Stimulated activated naive CD8-positive, alpha-beta T cell treated with anti-CD3 and anti-CD28 coated beads, Interleukin-15, amount 100 ng/mL, for 72 hours (primary cell): ENCODE measurements at places on chromosomes 3 and 15.

DNA sequence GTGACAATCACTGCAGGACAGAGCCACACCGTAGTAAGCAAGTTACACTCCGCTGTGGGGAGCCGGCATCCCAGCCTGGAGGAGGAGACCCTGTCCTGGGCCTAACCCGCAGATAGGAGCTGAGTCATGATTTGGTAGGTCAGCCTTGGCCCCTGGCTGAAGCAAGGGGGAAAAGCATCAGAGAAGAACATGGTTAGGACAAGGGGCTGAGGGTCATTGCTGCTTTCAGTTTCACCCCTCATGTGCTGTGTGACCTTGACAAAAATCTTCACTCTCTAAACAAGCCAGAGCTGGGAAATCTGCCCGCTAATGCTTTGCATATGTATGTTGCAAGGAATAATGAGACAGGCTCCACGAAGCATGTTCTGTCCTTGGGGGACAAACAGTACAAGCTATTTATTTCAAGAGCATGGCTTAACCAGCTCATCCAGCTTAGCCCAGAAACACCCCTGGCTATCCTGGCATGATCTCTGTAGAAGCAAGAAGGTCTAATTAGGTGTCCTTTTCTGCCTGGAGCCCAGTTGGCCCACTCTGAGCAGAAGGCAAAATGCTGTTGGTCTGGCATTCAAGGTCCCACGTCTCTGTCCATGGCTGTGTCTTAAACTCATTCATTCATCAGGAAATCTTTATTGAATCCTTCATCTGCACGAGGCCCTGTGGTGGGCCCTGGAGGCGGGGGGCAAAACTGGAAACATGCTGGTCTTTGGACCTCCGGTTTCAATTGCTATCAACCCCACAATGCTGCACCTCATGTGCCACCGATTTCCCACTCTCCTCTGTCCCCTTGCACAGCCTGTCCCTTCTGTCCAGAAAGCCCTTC is 221.3 kb upstream of the LYSMD4 start:
- DNase-seq, result no peak

DNA sequence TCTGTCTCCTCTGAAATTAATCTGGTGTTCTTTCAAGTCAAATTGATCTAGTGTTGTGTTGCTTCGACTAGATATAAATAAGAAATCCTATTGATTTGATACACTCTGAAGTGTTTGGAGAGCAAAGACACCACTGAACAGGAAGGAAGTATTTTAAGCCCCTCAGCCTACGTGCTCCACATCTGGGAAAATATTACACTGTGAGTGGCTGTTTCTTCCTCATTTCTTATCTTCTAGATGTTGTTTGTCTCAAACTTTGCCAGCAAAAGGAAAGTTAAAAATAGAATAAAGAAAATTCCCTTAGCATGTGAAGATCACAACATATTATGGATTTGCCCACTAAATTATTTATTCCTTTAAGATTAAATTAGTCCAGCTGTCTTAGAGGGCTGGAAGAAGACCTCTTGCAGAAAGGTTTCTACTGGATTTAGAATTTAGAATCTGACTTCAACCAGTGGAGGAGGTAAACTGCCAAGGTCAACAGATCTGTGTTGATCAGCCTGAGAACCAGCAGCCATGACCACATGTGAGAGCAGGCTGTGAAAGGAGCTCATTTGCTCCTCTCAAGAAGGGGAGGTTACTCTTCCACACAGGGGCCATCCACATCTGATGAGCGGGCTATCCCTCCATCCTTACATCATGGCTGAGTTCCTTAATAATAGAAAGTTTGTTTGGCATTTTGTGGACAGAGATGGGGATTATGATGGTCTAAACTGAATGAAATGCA is 46.3 kb upstream of the ACKR4 start:
- DNase-seq, result no peak

- DNase-seq, result peak; percentile 37
Measured at GRCh38 chr3:43104660-43105595, 951 bp downstream of the POMGNT2 start.

DNA sequence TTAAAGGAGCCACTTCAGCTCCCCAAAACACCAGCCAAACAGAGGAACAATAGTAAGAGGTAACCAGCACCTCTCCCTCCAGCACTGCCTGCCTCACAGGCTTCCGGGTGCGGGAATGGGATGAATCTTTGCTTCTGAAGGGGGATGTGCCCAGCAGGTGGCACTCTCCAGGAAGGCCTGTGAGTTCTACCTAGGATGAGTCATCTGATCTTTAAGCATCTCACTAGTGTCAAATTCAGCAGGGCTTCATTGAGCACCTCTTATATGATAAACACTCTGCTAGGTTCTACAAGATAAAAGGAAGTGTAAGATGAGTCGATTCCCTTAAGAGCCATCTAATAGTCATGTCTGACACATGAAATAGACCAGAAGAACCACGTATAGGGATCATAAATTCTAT is 237.4 kb upstream of the UMPS start:
- no peak for DNase-seq

DNA sequence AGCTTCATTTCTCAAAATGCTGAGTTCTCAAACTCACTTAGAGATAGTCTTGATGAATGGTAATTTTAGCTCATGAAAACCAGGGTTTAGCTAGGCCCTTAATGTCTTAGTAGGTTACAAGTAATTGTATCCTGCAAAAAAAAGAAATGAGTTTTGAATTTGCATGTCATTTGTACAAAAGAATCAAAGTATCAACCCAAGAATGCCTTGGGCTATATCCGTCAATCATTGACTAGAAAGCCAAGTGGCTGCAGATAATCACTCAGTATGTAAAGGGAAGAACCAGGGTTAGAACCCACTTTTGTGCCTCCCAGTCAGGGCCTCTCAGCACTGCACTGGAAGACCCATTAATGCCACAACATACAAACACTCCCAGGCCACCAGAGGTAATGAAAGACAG is 427.6 kb upstream of the MDFIC2 start:
- DNase-seq, result no peak

DNA sequence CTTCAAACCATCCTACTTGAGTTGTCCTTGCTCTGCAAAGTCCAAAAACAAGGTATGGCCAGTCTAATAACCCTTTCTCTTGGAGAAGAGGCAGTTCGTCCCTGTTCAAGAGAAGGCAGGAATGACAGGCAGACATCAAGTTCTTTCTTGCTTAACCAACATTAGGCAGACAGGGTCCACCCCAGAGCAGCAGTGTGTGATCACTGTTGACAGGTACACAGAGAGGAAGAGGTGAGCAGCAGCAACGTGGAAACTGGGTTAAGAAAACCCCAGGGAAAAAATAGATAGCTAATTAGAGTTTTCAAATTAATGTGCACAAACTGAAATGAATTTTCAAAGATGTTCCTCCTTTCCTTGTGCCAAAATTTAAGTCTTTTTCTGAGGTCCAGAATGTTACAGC is 48.2 kb downstream of the TNIK start:
- DNase-seq, result no peak

DNA sequence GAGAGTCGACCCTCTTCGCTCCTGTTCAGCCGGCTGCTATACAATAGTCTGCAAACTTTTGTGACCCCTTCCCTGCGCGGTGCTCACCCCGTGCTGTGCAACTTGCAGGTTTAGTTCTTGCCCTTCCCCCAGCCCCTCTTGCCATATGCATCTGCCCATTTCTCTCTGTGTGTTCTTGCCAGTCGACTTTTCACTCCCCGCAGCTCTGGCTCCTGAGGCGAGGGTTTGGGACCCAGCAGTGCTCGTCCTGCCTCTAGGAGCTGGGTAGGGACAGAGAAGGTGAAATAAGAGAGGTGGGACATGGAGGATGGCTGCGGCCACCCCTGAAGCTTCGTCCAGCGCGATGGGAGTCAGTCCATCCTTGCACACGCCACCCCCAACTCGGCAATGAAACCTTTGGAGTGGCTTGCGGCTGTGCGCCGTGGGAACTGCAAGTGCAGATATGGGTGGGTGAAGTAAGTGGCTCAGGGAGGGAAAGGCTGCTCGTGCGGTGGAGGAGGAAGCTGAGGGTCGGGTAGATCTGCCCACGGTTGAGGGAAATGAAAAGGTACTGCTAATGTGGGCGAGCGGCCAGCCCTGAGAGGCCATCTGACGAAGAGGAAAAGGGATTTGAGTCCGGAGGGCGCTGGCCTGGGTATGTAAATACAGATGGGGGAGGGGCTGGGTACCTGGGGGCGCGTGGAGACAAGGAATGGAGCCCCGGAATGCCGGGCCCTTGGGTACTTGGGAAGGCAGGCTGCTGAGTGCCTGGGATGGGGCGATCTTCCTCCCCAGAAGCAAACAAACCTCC is 1.0 kb downstream of the LRRC3B start:
- DNase-seq, result no peak

GRCh38 chr15:75307778-75308390 is 25.2 kb downstream of the GOLGA6D start:
- no peak for DNase-seq

GRCh38 chr3:127457094-127457475 is 133.4 kb downstream of the TPRA1 start:
- DNase-seq, result no peak

DNA sequence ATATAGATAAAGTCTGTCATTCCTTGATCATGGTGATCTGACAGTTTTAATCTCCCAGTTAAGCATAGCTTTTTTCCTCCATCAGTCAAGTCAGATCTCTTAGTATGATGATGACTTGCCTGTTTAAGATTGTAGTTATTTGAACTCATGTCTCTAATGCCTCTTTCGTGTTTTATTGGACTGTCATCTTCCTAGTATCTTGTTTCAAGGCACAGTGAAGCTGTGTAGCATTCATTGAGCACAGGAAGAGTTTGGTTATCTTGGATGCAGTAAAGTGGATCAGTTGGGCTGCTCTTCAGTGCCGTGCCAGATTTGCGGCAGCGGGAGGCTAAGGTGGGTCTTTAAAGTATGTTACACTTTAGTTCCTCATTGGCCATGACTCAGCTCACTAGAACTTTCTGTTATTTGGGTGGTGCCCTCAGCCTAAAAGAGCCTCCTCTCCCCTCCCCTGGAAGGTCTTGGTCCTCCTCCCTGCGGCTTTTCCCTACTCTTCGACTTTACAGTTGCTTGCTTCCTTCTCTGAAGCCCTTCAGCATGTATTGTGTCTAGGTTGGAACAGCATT is 45.7 kb upstream of the SKOR1 start:
- no peak for DNase-seq

- no peak for DNase-seq
Measured at GRCh38 chr3:67765575-67765974, 111.2 kb upstream of the SUCLG2 start.

DNA sequence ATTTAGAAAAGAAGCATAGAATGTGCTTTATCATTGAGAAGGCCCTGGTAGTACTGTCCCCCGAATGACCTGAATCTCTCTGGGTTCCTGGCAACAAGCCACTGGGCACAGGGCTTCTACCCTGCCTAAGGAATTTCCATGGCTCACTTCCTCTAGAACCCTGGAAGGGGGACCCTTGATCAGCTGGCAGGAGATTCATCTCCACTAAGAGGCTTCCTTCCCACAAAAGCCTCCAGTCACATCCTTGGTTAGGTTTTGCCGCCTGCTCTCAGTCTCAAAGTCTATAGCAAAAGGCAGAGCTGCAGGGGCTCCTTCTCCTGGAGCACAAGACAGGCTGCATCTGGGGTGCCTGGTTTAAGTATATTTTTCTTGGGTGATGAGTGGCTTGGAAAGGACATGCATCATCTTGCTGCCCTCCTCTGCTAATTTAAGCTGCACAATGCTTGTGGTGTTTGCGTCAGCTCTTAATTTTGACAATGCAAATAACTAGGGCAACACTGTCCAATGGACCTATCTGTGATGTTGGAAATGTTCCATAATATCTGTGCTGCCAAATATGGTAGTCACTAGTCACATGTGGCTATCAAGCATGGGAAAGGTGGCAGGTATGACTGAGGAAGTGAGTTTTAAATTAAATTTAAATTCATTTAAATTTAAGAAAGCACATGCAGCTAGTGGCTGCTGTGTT is 33.4 kb upstream of the RARRES1 start:
- DNase-seq, result no peak

DNA sequence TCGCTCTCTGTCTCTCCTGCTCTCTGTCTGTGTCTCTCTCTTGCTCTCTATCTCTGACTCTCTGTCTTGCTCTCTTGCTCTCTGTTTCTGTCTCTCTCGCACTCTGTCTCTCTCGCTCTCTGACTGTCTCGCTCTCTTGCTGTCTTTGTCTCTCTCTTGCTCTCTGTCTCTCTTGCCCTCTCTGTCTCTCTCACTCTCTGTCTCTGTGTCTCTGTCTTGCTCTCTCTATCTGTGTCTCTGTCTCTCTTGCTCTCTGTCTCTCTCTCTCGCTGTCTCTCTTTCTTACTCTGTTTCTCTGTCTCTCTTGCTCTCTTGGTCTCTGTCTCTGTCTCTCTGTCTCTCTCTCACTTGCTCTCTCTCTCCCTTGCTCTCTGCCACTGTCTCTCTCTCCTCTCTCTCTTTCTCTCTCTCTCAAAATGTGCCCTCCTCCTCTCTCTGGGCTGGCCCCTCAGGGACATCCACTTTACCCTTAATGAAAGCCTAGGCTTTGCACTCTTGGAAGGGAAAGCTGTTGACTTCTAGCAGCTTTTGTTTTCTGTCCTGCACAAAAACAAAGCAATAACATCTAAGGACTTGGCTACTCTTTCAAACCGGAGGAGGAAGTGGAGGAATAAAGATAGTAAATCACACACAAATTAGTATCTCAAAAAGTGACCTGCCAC is 73.9 kb upstream of the NR2E3 start:
- DNase-seq, result no peak

DNA sequence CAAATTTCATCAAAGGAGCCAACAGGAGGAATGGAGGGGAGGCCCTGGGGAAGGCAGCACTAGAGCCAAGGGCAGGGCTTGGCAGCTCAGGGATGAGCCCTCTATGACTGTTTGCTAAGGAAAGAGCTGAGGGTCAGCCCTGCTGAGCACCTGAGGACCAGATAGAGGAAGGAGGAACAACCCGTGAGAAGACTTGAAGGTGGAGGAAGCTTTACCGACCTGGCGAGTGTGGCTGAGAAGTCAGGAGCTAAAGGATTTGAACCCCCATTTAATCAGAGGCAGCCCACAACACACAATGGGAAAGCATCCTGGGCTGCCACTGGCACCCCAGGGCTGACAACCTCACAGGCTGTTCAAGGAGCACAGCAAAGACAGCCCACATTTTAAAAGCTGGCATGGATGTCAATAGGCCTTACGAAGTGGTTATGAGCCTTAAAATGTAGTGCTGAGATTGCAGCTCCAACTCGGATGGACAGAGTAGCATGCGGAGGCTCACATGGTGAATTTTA is 20.7 kb upstream of the LRRC2 start:
- no peak for DNase-seq

- no peak for DNase-seq
Measured at GRCh38 chr15:66587020-66587419, 21.2 kb upstream of the LCTL start.

- DNase-seq, result no peak
Measured at GRCh38 chr3:54262541-54262940, 140.2 kb downstream of the CACNA2D3 start.

DNA sequence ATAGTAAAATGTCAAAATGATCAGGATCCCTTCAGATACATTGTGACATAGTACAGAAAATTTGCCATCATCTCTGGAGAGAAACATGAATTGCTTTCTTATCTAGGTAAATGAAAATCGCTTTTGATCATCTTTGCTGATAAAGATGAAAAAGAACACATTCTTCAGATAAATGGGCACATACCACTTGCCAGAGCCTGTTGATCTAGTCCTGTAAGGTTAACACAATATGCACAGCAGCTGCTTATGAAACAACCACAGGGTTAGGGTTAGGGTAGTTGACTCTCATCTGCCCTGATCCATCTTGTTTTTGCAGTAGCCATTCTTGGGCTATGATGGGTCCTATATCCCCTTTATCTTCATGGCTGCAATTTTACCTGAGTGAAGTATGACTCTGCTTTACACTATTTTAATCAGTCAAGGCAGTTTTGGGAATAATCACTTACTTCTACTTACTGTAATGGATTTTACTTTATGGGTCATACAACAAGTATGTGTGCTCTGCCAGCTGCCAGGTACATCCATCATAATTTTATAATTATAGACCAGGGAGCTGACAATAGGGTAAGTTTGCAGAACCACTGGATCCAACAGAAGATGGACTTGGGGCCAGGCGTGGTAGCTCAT is 12.6 kb upstream of the SPINK8 start:
- no peak for DNase-seq
